CD14-positive monocyte (primary cell): ENCODE measurements at places on chromosomes 11 and 22.
A peak's percentile ranks its signal among the peaks of the same experiment; 100 is the strongest.

GRCh38 chr22:30662040-30662439 is 5.6 kb downstream of the DUSP18 start:
- DNase-seq: no peak

- DNase-seq: no peak
Measured at GRCh38 chr11:63874511-63874910, 35.6 kb downstream of the MARK2 start.

- DNase-seq: no peak
Measured at GRCh38 chr11:7882860-7883259, 48.2 kb downstream of the OR10A6 start.

DNA sequence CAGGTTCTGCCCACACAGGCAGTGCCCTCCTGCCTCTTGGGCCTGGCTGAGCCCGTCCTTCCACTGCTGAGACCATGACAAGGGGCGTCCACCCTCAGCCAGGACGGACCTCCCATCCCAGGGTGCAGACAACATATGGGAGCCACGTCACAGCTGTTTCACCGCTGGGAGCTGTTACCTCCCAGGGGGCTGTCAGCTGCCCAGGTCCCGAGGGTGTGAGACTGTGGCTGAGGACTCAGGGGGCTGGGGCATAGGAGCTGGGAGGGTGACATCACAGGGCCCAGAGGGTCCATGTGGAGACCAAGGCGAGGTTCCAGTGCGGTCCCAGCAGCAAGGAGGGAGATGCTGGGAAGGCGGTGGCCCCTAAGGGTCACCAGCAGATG is 17.9 kb upstream of the CTSD start:
- peak; percentile 21 for DNase-seq

DNA sequence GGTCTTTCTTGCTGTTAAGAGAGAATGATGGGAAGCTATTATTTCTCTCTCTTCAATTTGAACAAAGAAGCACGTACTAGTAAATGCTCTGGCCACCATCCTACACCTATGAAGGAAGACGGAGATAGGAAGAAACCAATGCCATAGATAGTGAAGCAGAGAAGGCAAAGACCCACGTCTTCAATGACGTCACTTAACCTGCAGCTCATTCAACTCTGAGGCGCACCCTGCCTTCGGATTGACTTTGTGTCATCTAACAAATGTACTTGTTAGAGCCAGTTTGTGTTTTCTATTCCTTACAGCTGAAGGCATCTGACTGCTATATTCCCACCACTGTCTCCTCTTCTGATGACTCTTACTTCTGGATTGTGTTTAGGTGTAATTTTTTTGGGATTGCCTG is 332.5 kb upstream of the DDI1 start:
- no peak for DNase-seq

DNA sequence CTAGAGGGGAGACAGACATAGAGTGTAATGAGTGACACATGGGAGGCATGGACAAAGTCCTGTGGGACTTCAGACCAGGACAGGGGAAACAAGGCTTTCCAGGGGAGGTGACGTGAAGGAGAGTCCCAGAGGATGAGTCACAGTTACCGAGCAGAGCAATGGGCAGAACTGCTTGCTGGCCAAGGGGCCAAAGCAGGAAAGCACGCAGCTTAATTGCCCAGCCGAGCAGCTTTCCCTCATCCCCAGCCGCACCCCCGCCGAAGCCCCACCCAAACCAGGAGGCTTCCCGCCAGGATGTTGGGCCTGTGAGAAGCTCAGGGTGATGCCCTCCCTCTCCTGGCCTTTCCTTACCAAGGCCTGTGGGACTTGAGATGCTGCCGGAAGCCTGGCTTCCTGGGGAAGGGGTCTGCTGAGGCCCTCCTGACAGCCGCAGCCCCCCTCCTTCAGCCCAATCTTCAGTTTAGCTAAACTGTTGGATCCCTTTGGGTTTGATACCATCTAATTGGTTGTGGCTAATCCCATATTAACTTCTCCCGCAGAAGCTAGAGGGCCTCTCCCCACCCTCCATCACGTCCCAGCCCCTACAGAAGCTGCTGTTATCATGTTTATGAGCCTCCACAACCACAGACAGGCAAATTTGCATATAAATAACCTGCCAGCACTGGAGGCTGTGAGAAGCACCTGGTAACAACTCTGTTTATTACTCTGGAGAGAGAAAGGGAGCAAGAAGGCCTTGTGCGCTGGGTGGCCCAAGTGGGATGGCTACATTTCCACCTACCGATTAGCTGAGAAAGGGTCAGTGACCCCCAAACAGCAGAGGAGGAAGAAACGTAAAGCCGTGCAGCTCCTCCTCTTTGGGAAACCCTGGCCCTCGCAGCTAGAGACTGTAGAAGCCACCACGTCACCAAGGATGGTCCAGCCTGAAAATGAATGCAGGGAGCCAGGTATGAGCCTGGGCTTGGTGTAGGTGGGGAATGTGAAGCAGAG is 80.0 kb downstream of the TRIM29 start:
- no peak for DNase-seq

DNA sequence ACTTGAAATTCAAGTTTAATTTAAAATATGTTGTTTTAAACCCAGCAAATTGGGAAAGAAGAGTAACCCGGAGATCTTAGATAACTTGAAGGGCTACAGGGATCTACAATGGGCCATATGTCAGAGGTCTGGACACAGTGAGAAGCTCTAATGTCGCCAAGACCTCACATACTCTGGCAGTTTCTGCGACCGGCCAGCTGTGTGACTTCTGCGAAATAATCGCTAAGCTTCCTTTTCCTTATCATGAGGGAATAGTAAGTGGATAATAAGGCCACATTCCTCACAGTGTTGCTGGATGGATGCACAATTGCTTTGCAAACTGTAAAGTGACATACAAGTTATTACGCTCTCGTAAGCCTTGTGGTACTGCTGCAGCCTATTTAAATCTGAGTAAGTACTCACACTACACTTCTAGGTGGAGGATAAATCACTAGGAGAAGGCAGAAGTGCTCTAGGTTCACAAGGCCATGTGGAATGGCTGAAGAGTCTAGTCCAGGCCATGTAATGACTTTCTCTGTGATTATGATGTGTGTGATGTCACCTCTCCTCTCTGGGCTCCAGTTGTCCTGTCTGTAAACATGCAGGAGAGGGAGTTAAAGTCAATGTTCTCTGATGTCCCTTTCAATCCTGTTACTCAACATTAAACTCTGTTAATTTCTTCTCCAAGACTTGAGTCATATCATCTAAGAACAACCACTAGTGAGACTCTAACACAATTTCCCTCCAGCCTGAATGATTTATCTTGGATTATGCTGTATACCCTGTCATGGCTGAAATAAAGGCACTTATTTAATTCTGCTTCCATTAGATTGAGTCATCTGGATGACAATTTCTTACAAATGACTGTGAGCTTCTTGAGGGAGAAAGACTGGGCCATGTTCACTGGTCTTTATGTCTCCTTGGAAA is 192.6 kb upstream of the NARS2 start:
- no peak for DNase-seq

GRCh38 chr11:3073029-3073435 is 15.8 kb upstream of the CARS1 start:
- DNase-seq: no peak

DNA sequence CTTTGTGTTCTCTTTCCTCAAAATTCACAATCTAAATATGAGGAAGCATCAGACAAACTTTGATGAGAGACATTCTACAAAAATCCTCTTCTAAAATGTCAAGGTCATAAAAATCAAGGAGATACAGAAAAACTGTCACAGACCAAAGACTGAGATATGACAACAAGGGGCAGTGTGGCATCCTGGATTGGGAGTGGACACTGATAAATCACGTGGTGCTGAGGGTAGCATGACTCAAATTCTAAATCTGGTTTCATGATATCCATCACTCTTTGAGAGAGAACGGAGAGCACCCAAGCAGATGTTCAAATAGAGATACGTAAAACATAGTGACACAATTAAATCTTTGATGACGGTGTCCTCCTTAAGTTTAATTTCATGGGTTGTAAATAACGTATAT is 13.0 kb upstream of the CARD18 start:
- DNase-seq: peak; percentile 2

- DNase-seq: no peak
Measured at GRCh38 chr11:32586576-32587190, 3.1 kb downstream of the EIF3M start.

GRCh38 chr11:125162743-125163142 is 1.8 kb upstream of the PKNOX2 start:
- no peak for DNase-seq

- DNase-seq: peak; percentile 33
Measured at GRCh38 chr11:121291896-121292494, 576 bp upstream of the SC5D start.

GRCh38 chr11:35142481-35143075 is 3.6 kb downstream of the CD44 start:
- peak; percentile 28 for DNase-seq

GRCh38 chr11:28976801-28977145 is 868.6 kb downstream of the METTL15 start:
- no peak for DNase-seq

DNA sequence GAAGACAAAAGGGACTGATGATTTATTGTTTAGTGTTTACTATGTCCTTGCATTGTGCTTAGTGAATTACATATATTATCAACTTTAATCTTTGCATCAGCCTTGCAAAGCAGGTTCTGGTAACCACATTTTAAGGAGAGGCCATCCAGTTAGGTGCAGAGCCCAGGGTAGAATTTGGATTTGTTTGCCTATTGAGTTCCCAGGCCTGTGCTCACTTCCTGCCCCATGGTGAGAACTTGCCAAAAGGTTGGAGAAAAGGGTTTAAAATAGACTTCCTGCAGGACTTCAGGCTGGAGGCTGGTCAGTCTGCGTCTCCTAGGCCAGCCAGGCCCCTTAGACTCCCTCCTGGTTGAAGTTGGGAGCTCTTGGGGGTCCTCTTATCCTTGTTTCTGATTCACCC is 72.1 kb downstream of the ATXN10 start:
- DNase-seq: no peak

GRCh38 chr22:33579448-33580093 is 340.7 kb downstream of the LARGE1 start:
- no peak for DNase-seq

GRCh38 chr11:45219411-45219810 is 66.7 kb downstream of the SYT13 start:
- no peak for DNase-seq

GRCh38 chr11:22554221-22554620 is 71.4 kb downstream of the FANCF start:
- no peak for DNase-seq
